ENCODE measurements at places on chromosomes 2 and 18.
A peak's percentile ranks its signal among the peaks of the same experiment; 100 is the strongest.

GRCh38 chr2:137969418-137969765 lies 5.1 kb downstream of the HNMT start:
- H3K36me3 ChIP-seq = no peaks in the 10 kb centered on the region
- H3K4me3 ChIP-seq = no peak overlapping the region
- DNase-seq = no peak
- H3K4me1 ChIP-seq = no peaks in the 10 kb centered on the region
- no peak overlapping the region for H3K27ac ChIP-seq

DNA sequence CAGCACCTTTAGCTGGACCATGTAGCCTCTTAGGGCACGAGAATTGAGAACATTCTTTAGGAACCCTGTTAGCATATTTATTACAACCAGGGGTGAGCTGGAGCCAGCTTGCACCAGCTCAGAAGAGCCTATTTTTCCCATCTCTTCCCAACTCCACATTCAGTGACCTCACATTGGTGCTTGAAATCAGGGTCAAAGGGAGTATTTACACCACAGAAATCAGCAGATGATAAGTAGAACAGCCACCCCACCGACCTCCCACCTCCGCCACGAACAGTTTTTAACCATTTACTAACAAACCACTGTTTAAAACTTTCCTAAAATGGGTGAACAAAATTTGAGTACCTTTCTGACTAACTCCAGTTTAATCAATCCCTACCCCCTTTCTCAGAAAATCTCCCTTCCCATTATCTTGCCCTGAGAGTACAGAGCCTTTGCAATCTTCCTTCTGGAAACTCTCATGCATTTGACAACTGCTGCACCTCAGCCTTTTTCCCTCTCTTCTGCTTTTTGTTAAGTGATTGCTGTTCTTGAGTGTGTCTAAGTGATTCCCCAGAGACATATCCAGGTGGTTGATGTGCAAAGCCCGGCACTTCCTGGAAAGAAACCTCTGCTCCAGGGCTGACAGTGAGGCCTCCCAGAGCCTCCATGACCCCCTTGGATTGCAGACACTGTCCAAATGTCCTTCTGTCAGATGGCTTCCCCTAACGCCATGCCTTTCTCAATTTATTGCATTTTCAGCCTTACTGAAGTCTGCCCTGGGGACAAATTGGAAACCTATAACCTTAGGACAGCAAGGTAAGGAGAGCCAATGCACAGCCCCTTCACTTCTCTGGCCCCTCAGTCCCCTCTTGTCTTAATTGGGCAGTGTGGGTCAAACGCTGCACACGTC lies 389.5 kb upstream of the TNP1 start:
- H3K36me3 ChIP-seq = no peaks in the 10 kb centered on the region
- H3K4me3 ChIP-seq = no peak overlapping the region
- H3K4me1 ChIP-seq = no peaks in the 10 kb centered on the region
- DNase-seq = no peak
- H3K27me3 ChIP-seq = peaks cover 20% of the 10 kb centered on the region

- DNase-seq = no peak
- no peaks in the 10 kb centered on the region for H3K27me3 ChIP-seq
- peaks cover 71% of the 10 kb centered on the region for H3K4me1 ChIP-seq
- H3K27ac ChIP-seq = peak overlapping the region; percentile 95
- H3K36me3 ChIP-seq = peaks cover 11% of the 10 kb centered on the region
Measured at GRCh38 chr2:64643838-64644457, 9.8 kb downstream of the SERTAD2 start.

DNA sequence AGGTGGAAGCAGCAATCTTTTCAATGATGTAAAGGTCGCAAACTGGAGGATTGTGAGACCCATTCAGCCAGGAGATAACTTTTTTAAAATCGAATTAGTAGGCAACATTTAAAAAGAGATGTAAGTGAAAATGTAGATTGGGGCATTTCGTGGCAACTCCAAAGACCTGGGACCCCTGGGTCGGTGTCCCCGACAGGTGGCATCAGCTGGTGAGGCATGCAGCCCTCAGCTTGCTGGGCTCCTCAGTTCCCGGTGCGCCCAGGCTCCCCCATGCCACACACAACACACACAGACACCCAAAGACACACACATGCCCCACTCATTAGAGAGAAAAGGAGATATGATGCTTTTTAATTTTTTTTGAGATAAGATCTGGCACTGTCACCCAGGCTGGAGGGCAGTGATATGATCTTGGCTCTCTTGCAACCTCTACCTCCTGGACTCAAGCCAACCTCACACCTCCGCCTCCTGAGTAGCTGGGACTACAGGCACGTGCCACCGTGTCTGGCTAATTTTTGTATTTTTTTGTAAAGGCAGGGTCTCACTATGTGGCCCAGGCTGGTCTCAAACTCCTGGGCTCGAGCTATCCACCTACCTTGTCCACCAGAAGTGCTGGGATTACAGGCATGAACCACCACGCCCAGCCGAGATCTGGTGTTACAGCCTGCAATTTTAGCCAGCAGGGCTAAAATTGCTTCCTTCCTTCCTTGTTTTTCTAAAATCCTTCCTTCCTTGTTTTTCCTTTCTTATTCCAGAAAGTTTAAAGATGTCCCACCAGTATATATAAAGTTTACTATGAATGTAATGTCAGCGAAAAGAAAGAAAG lies 122.6 kb upstream of the EPAS1 start:
- peaks cover 27% of the 10 kb centered on the region for H3K4me1 ChIP-seq
- H3K36me3 ChIP-seq = no peaks in the 10 kb centered on the region
- H3K27ac ChIP-seq = no peak overlapping the region

DNA sequence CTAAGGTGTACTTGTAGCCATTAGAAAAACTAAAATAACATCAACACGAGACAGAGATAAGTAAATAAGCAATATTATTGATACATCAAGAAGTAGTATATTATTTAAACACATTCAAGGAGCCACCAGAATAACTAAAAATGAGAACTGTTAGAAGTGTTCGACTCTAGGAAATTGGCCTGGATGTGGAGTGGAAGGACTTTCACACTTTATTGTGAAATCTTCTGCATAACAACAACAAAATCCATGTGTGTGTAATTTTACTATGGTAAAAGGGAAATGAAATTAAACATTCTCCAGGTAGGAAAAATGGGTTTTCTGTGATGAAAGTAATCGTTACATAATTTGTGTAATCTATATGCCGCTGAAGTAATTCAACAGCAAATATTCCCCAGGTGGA lies 96.3 kb upstream of the RNF152 start:
- peaks cover 10% of the 10 kb centered on the region for H3K27me3 ChIP-seq
- H3K36me3 ChIP-seq = no peaks in the 10 kb centered on the region
- DNase-seq = no peak

- no peaks in the 10 kb centered on the region for H3K27me3 ChIP-seq
- H3K4me3 ChIP-seq = no peak overlapping the region
- H3K4me1 ChIP-seq = peaks cover 2% of the 10 kb centered on the region
- DNase-seq = no peak
Measured at GRCh38 chr2:43269706-43270105, 43.3 kb upstream of the ZFP36L2 start.

GRCh38 chr2:94999431-94999883 lies 26.1 kb upstream of the MAL start:
- no peak for DNase-seq
- H3K36me3 ChIP-seq = no peaks in the 10 kb centered on the region
- no peak overlapping the region for H3K27ac ChIP-seq

DNA sequence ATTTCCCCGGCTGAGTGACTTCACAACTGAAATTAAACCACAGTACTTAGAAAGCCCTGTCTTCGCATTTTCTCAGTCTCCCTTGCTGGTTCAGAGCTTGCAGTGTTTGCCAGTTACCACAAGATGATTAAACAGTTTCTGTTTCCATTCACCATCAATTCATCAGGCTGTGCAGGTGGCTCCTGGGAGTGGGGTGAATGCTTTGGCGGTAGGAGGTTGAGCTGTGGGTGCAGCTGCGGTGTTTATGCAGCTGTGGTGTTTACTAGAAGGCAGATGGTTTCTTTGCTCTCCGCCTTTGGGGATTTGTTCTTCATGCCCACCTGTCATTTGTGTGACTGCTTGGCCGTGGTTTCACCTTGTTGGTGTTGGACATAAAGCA lies 16.1 kb downstream of the ACOXL start:
- H3K27me3 ChIP-seq = peaks cover 2% of the 10 kb centered on the region
- H3K4me3 ChIP-seq = peak overlapping the region; percentile 80
- H3K27ac ChIP-seq = peak overlapping the region; percentile 85
- peaks cover 4% of the 10 kb centered on the region for H3K36me3 ChIP-seq

GRCh38 chr18:54532222-54532621 lies 58.8 kb upstream of the DYNAP start:
- no peaks in the 10 kb centered on the region for H3K4me1 ChIP-seq
- no peaks in the 10 kb centered on the region for H3K36me3 ChIP-seq
- H3K27me3 ChIP-seq = no peaks in the 10 kb centered on the region
- no peak overlapping the region for H3K4me3 ChIP-seq
- H3K27ac ChIP-seq = no peak overlapping the region

- H3K27ac ChIP-seq = no peak overlapping the region
- H3K27me3 ChIP-seq = no peaks in the 10 kb centered on the region
- H3K36me3 ChIP-seq = no peaks in the 10 kb centered on the region
Measured at GRCh38 chr2:231364961-231365810, 30.3 kb upstream of the B3GNT7 start.

- H3K4me1 ChIP-seq = no peaks in the 10 kb centered on the region
- no peak overlapping the region for H3K4me3 ChIP-seq
- no peaks in the 10 kb centered on the region for H3K36me3 ChIP-seq
- no peak overlapping the region for H3K27ac ChIP-seq
Measured at GRCh38 chr2:59288771-59289170, 1047.6 kb upstream of the FANCL start.

DNA sequence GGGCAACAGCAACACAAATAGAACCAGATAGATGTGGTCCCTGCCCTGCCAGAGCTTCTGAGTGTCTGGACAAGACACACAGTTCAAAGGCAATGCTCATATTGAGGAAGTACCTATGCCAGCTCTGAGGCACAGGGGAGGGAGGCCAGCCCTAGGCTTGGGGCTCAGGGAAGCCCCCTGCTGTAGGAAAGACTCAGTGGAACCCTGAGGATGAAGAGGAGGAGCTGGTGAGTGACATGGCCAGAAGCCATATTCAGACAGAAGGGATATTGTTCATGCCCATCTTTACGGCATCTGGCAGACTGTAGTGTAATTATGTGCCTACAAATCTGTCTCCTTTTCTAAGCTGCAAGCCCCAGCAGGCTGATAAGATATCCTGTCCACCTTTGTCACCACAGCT lies 8.8 kb downstream of the SIGLEC15 start:
- peaks cover 6% of the 10 kb centered on the region for H3K4me1 ChIP-seq
- H3K4me3 ChIP-seq = no peak overlapping the region
- peaks cover 49% of the 10 kb centered on the region for H3K27me3 ChIP-seq
- no peak overlapping the region for H3K27ac ChIP-seq
- H3K36me3 ChIP-seq = no peaks in the 10 kb centered on the region

DNA sequence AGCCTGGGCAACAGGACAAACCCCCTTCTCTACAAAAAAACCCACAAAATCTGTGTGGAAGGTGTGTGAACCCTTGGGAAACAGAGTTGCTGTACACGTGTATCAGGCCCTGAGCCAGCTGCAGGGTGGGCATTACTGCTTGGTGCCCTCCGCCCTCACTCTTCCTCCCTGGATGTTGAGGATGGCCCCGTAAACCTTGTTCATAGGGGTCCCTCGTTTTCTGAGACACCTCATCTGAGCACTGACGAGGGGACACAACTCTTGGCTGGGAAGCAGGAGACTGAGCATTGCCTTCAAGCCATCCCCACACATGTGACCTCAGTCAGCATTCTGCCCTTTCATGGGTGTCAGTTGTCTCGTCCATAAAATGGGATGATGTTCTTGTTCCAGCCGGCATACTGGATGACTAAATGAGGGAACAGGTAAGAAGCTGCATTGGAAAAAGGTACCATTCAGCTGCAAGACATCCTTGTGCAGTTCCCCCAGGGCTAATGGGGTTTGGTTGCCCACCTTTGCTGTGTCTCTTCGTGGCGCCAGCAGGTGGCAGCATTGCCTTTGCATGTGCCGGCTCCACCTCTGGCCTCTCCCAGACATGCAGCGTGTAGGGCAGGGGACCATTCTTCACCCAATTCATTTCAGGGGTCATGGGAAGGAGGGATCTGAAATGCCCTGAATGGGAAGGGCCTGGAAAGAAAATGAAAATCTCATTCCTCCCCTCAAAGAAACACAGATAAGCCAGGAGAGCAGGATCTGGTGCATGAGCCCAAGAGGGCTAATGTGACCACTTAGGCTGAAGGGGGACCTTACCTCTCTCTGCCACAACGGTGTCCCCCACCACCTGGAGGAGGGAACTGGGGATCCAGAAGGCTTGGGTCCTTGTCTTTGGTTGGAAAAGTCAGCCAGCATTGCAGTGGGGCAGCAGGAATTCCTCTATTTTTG lies 36.4 kb upstream of the HAAO start:
- peaks cover 4% of the 10 kb centered on the region for H3K27me3 ChIP-seq
- no peak overlapping the region for H3K27ac ChIP-seq
- H3K4me1 ChIP-seq = peaks cover 6% of the 10 kb centered on the region
- DNase-seq = peak; percentile 42
- no peaks in the 10 kb centered on the region for H3K36me3 ChIP-seq

DNA sequence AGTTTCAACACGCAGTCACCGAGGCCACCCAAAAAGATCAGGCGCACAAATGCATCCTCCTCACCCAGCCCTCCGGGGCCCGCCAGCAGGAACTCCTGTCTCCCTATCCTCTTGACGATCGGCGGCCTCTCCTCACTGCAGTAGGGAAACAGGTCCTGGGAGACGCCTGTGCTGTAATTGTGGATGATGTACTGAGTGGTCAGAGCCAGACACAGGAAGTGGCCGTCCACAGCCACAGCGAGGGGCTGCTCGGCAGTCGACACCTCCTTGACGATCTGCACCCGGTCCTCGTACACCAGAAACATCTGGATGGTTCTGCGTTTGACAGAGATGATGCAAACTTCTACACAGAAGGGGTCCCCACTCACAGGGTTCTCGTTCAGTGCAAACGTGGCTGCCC lies 22.0 kb downstream of the TGFBRAP1 start:
- H3K27ac ChIP-seq = no peak overlapping the region
- no peak overlapping the region for H3K4me3 ChIP-seq

- no peaks in the 10 kb centered on the region for H3K36me3 ChIP-seq
- H3K4me1 ChIP-seq = no peaks in the 10 kb centered on the region
- no peak overlapping the region for H3K27ac ChIP-seq
- no peak overlapping the region for H3K4me3 ChIP-seq
- DNase-seq = no peak
Measured at GRCh38 chr18:61528961-61529360, 195.7 kb downstream of the CDH20 start.

- no peak overlapping the region for H3K27ac ChIP-seq
- no peak overlapping the region for H3K4me3 ChIP-seq
- DNase-seq = no peak
- H3K36me3 ChIP-seq = no peaks in the 10 kb centered on the region
Measured at GRCh38 chr18:9779630-9780029, 71.5 kb downstream of the RAB31 start.

GRCh38 chr18:12086249-12086648 lies 7.4 kb upstream of the ANKRD62 start:
- no peaks in the 10 kb centered on the region for H3K4me1 ChIP-seq
- peaks cover 14% of the 10 kb centered on the region for H3K27me3 ChIP-seq
- no peak overlapping the region for H3K4me3 ChIP-seq
- H3K27ac ChIP-seq = no peak overlapping the region
- no peaks in the 10 kb centered on the region for H3K36me3 ChIP-seq
- no peak for DNase-seq

DNA sequence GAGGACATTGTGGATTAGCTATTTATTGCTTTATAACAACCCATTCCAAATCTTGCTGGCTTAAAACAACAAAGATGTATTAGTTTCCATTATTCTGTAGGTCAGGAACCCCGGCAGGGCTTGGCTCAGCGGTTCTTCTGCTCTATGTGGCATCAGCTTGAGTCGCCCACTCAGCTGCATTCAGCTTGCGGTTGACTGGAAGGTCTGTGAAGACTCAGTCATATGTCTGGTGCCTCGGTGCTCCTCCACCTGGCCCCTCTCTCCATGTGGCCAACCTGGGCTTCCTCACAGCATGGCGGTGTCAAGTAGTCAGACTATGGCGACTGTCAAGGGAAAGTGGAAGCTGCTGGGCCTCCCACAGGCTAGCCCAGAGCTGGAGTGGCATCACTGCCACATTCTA lies 48.6 kb downstream of the EMILIN2 start:
- H3K4me1 ChIP-seq = peaks cover 40% of the 10 kb centered on the region
- no peaks in the 10 kb centered on the region for H3K27me3 ChIP-seq
- peaks cover 37% of the 10 kb centered on the region for H3K36me3 ChIP-seq
- peak overlapping the region; percentile 12 for H3K27ac ChIP-seq

Measured in T-helper 2 cell treated with Interferon-gamma antibody and Interleukin-4, amounts not matched to agents 5 μg/mL and 100 μg/mL, for 36 hours (primary cell).